Activated CD8-positive, alpha-beta memory T cell treated with anti-CD3 and anti-CD28 coated beads for 48 hours (primary cell): ENCODE measurements at places on chromosomes 5 and 9.

DNA sequence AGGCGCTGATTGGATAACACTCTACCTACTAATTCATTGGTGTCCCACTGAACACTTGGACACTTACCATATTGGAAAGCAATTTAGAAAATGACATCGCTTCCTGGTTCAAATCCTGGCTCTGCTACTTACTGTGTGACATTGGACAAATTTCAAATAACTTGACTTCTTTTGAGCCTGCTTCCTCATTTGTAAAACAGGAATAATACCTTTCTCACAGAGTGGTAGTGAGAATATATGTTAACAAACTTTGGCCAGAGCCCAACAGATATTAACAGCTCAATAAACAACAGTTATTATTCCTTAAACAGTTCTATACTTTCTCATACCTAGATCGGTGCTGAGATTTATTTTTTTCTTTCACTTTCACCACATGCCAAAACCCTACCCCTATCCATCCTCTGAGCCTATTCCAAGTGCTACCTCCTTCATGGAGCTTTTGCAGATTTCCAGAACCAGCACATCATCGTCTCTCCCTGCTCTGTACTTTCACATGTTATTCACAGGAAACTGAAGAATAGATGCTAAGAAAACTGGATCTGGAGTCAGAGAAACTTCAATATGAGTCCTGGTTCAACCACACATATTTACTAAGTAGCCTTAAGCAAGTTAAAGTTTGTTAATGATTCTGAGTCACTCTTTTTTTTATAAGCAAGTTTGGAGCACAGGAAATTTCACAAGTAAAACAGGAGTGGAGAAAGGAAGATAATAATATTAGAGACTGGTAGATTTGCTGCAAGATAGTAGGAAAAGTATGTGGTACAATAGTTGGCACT, 92.3 kb downstream of the STRBP start:
- DNase-seq: no peak

- no peak for DNase-seq
Observed at GRCh38 chr9:108188976-108189375, 666.8 kb downstream of the ACTL7B start.

- DNase-seq: no peak
Observed at GRCh38 chr9:16136961-16137360, 584.1 kb downstream of the CCDC171 start.

- DNase-seq: no peak
Observed at GRCh38 chr5:149838881-149839739, 105.5 kb downstream of the PDE6A start.
